ENCODE measurements at places on chromosomes 5 and 9.
A peak's percentile ranks its signal among the peaks of the same experiment; 100 is the strongest.

- no peak for DNase-seq
Measured at GRCh38 chr5:114327987-114328386, 33.9 kb upstream of the KCNN2 start.

DNA sequence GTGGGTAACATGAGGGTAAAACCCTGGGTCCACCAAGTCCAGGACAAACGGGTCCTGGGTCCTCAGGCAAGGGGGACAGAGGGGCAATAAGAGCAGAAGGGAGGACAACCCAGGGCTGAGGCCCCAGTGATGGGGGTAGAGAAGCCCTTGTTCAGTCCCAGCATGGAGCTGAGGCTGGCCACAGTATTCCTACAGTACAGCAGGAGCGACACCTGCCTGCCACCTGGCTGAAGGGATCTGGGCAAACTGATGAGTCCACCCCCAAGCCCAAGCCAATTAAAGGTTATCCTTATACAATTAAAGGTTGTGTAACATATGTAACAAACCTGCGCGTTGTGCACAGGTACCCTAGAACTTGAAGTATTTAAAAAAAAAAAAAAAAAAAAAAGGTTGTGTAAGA lies 97.7 kb upstream of the LRRTM2 start:
- DNase-seq = no peak

DNA sequence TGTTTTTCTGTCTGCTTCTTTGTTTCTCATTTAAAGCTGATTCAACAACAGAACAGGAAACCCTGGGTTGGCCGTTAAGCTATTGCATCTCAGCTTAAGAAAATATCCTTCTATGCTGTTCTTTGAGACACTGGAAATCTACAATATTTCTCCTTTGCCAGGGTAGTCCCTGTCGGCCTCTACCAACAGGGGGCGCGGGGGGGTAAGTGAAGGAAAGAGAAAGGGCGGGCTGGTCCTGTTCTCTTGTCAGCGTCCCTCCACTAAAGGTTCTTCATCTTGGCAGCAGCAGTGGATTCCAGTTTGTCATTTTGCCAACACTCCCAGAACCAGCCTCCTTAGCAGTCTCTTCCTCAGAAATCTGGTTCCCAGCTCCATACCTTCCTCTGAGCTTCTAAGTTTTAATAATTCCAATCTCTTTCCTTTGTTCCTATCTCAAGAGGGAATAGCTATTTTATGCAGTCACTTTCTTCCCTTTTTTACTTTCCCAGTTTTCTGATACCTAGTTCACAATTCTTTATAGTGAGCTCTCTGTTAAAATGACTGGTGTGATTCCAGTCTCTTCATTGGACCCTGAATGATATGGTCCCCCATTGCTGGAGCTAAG lies 222.3 kb downstream of the GLIS3 start:
- DNase-seq = peak; percentile 75

DNA sequence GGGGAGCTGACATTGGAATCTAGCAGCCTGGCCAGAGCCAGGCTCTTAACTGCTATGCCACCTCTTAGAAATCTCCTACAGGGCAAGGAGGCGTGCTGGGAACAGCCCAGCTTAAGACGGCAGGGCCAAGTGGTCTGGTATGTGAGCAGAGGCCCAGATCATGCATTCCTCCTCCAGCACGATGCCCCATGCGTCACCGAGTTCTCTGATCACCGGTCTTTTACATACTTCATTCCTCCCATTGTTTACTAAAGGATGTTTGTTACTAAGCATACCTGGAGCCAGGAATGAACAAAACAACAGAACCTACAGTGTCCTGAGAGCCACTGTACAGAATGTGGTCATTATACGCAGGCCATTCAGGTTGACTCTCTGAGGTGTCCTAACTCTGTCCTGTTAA lies 73.8 kb downstream of the TRIO start:
- DNase-seq = no peak

DNA sequence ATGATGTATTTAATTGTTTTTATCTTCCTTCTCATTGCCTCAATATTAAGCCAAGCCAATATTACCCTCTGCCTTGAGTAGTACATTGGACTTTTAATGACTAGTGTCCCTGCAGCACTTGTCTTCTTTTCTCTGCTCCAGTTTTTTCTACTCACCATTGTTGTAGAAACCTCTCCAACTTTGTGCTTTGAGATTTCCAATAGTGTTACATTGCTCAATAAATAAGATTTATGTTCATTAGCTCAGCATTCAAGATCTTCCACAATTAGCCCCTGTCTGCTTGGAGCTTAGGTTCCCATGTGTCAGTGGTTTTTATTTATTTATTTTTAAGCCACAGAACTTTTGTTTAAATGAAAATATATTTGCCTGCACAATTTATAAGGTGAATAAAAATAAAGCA lies 145.3 kb downstream of the ADGRV1 start:
- no peak for DNase-seq

DNA sequence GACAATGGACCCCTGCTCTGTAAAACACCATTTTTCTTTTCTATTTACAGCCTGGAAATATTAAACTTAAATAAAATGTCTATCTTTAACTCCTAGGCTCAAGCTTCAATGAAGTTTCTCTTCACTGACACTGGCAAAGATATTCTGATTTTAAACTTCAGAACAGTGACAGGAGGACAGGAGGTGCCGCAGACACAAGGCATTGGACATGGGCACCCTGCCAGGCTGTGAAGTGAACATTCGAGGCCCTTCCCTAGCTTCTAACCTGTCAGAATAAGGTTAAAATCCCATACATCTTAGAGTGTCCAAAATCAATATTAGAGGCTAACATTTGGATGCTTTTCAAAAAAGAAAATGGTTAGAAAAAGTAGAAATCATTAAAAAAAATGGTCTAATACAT lies 9.2 kb downstream of the SEMA5A start:
- DNase-seq = no peak

DNA sequence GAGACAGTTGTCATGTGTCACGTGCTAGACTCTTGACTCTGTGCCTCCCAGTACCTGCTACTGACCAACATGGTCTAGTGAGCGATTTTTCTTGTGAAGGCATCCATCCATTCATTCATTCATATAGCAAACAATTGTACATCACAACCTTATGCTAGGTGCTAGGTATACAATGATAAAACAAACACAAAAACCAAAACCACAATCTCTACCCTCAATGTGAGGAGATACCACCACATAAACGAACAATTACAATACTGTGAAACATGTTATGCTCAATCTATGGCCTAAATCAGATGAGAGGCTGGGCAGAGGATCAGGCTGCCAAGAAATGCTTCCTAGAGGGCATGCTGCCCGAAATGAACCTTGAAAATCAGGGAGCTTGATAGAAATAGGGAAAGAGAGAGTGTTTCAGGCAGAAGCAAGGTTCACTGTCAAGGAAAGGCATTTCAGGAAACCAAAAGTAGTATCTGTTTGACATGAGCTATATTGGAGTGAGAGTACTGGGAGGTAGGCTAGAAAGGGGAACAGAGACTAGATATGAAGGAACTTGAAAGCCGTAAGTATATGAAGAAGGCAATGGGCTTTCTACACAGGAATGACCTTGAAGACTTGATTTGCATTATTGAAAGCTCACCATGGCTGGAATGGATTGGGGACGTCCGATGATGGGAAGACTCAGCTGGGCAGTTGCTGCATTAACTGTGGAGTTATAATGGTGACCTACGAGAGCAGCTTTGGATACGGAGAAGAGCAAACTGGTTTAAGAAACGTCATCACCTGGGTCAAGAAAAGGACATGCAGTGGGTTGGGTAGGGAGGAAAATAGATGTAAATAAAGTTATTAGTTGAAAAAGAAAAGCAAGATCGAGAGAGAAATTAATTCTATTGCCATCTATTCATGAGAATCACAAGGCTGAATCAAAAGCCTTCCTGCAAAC lies 90.1 kb downstream of the THBS4 start:
- no peak for DNase-seq

DNA sequence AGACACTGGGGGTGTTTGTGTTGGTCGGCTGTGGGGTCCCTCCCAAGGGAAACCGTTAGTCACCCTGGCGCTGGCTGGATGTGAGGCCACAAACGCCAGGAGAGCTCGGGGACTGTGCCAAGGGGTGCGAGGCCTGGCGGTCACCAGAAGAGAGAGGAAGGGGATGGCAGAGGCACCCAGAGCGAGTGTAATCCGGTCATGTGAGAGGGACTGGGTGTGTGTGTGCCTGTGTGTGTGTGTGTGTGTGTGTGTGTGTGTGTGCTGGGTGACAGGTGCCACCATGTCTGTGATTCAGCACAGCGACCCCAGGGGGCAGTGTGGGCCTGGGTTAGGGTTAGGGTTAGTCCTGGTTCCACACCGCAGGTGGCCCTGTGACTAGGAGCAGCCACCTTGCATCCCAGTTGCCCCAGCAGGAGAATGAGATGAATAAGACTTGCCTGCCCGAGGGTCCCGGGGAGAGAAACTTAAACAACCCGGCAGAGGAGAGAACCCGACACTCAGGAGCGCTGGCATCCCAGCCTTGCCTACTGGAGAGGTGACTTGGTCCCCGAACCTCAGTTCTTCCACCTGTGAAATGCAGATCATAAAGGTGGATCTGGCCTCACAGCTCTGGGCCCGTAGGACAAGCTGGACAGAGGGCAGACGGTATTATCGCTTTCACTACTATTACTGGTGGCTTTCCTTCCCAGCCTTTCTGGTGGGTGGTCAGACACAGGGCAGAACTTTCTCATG lies 1.4 kb upstream of the ADAMTSL2 start:
- no peak for DNase-seq

GRCh38 chr5:213803-214395 lies 4.1 kb downstream of the CCDC127 start:
- DNase-seq = no peak

DNA sequence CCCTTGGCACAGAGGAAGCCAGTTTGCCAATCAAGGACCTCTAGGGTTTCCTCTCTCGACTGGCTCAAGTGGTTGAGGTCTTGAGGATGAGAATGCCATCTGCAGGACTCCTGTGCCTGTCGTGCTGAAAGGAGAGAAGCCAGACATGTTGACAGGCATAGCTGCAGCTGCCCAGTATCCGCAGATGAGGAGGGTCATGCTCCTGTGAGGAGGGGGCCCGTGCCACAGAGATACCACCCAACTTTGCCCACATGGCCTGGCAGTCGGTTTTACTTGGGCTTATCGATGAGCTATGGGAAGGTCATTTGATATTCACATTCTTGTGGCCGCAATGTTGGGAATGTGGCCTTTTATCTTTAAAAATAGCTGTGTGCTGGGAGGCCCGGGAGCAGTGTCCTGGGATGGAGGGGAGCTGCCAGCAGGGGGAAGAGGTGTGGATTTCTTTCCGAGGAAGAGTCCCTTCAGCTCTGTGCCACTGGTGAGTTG lies 17.4 kb downstream of the FRMPD1 start:
- DNase-seq = no peak

DNA sequence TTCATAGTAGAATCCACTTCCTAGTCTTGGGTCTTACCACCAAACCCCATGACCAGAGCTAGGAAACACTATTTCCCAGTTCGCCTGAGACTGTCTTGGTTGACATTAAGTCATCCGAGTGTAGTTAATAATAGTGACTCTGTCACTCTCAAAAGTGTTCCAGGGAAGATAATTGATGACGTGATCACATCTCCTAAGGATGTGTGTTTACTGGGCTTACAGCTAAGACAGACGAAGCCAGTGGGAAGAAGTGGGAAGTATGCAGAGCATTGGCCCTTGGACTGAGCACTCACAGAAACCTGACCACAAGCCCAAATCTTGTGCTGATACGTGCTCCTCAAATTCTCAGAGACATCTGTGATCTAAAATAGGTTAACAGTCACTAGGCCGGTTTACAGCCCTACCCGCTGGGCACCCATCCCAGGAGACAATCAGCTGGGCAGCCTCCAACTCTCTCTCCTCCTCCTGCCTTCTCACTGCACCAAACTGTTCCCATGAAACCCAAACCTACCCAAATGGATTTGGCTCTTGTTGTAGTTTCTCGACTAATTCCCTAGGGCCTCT lies 316.6 kb downstream of the TLE1 start:
- no peak for DNase-seq
